ENCODE measurements at places on chromosomes 2 and 18.
A peak's percentile ranks its signal among the peaks of the same experiment; 100 is the strongest.

- peaks cover 51% of the 10 kb centered on the region for H3K4me1 ChIP-seq
- DNase-seq, result no peak
Measured at GRCh38 chr18:905948-906415, 1.3 kb downstream of the ADCYAP1 start.

DNA sequence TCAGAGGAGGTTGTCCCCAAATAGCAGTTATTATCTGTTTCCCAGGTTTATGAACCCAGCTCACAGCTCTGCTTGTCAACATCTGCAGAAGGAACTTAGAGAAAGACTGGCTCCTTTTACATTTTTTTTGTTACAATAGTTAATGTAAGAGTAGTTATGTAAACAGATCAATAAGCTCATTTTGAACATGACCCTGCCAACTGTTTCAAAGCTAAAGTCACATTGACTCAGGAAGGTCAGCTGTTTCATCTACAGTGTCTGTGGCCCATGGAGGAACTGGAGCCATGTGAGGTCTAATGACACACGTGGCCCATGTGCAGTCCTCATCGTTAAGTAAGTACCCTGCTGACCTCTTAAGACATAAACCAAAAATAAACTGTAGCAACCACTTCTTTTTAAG, 97.1 kb downstream of the SH3RF3 start:
- peaks cover 6% of the 10 kb centered on the region for H3K4me1 ChIP-seq
- H3K27me3 ChIP-seq, result no peaks in the 10 kb centered on the region
- no peak overlapping the region for H3K4me3 ChIP-seq

DNA sequence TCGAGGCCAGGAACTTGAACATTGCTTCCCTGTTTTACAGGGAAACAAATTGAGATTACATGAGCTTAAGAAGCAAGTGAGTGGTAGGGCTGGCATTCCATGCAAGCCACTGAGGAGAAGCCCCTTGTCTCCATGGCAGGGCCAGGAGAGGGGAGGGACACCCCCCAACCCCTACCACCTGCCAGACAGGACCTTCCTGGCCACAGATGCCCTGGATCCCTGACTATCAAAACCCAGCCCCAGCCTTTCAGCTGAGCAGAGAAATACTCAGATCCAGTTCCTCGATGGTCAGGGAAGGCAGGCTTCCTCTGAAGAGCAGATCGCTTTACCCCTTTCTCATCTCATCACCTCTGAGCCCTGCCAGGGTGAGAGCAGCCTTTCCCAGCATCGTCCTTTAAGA, 53.8 kb upstream of the ALPP start:
- H3K4me1 ChIP-seq, result peaks cover 47% of the 10 kb centered on the region
- no peak overlapping the region for H3K27ac ChIP-seq
- no peak for DNase-seq
- no peak overlapping the region for H3K4me3 ChIP-seq

DNA sequence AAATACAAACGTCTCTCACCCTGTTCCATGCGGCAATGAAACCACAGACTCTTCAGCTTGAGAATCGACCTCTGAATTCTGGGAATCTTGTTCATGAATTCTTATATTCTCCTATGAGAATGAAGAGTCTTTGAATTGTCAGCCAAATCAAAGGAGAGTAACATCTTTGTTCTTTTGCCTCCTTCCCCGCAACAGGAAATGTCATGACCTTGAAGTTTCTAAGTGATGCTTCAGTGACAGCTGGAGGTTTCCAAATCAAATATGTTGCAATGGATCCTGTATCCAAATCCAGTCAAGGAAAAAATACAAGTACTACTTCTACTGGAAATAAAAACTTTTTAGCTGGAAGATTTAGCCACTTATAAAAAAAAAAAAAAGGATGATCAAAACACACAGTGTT, 21.8 kb downstream of the TNFAIP6 start:
- no peak overlapping the region for H3K4me3 ChIP-seq
- H3K27ac ChIP-seq, result no peak overlapping the region
- DNase-seq, result no peak
- H3K4me1 ChIP-seq, result no peaks in the 10 kb centered on the region

DNA sequence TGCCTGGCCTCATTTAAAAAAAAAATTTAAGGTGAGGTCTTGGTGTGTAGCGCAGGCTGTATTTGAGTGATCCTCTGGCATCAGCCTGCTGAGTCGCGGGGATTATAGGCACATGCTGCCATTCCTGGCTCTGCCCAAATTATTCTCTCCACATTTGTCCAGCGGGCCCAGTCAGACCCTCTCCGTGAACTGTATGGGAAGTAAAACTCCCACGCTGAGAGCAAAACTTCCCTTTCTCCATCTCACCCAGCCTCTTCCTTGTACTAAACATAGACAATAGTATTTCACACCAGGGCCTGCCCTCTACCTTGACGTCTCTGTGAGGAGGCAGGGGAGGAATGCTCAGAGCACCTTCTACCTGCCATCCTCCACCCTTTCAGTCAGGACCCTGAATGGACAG, 37.0 kb downstream of the EIF4E2 start:
- peaks cover 3% of the 10 kb centered on the region for H3K4me1 ChIP-seq
- H3K27me3 ChIP-seq, result no peaks in the 10 kb centered on the region
- no peak overlapping the region for H3K27ac ChIP-seq
- no peaks in the 10 kb centered on the region for H3K36me3 ChIP-seq

GRCh38 chr18:11268741-11269233, 119.4 kb upstream of the PIEZO2 start:
- no peak overlapping the region for H3K27ac ChIP-seq
- DNase-seq, result no peak
- H3K4me3 ChIP-seq, result no peak overlapping the region

GRCh38 chr2:74835831-74836674, 2.1 kb downstream of the HK2 start:
- DNase-seq, result no peak
- H3K4me3 ChIP-seq, result peak overlapping the region; percentile 51
- no peaks in the 10 kb centered on the region for H3K27me3 ChIP-seq
- H3K36me3 ChIP-seq, result no peaks in the 10 kb centered on the region

DNA sequence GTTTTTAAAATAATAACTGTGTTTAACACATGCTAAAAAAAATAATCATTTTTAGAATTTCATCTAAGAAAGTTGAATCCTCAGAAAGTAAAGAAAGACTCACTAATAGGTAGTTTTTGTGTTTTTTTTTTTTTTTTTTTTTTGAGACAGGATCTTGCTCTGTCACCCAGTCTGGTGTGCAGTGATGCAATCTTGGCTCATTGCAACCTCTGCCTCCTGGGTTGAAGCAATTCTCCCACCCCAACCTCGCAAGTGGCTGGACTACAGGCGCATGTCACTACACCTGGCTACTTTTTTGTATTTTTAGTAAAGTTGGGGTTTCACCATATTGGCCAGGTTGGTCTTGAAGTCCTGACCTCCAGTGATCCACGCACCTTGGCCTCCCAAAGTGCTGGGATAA, 7.1 kb downstream of the CKAP2L start:
- DNase-seq, result no peak
- H3K27ac ChIP-seq, result no peak overlapping the region
- no peaks in the 10 kb centered on the region for H3K4me1 ChIP-seq
- peaks cover 7% of the 10 kb centered on the region for H3K36me3 ChIP-seq
- H3K4me3 ChIP-seq, result no peak overlapping the region
- H3K27me3 ChIP-seq, result no peaks in the 10 kb centered on the region

- no peaks in the 10 kb centered on the region for H3K4me1 ChIP-seq
- no peak overlapping the region for H3K27ac ChIP-seq
- no peaks in the 10 kb centered on the region for H3K27me3 ChIP-seq
- H3K36me3 ChIP-seq, result no peaks in the 10 kb centered on the region
- DNase-seq, result no peak
Measured at GRCh38 chr2:179511105-179511789, 246.6 kb upstream of the SESTD1 start.

- H3K27ac ChIP-seq, result no peak overlapping the region
- H3K4me3 ChIP-seq, result no peak overlapping the region
- H3K27me3 ChIP-seq, result no peaks in the 10 kb centered on the region
- H3K4me1 ChIP-seq, result peaks cover 6% of the 10 kb centered on the region
- no peak for DNase-seq
Measured at GRCh38 chr2:235091983-235092382, 140.2 kb downstream of the SH3BP4 start.

DNA sequence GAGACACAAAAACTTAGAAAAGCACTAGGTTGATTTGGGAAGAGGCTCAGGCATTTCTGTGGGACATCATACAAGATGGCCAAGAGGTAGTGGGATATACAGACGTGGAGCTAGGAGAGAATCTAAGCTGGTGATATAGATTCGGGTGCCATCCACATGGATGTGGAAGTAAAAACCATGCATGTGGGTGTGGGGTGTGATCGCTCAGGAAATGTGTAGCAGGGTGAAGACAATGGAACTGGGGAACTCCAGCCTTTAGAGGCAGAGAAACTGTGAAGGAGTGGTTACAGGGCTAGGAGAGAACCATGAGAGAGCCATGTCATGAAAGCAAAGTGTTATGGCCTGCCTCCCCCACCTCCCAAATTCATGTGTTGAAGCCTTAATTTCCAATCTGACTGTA, 43.0 kb upstream of the CTLA4 start:
- DNase-seq, result no peak
- no peaks in the 10 kb centered on the region for H3K4me1 ChIP-seq
- H3K27me3 ChIP-seq, result no peaks in the 10 kb centered on the region
- no peak overlapping the region for H3K4me3 ChIP-seq

DNA sequence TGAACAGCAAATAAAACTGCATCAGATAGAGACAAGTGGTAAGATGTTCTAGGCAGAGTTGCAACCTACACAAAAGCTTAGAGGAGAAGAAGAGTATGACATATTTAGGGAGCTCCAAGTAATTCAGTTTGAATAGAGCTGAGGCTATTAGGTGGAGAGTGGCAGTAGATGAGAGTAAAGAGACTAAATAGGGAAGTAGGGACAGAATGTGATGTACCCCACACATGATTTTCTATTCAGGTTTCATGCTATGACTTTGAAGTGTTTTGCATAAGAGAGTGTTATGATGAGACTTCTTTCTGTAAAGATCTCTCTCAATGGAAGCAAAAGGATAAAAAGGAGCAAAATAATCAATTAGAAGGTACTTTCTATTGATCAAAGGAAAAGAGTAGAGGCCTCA, 206.8 kb upstream of the ERBB4 start:
- no peaks in the 10 kb centered on the region for H3K27me3 ChIP-seq
- no peak overlapping the region for H3K4me3 ChIP-seq
- H3K36me3 ChIP-seq, result no peaks in the 10 kb centered on the region
- no peak overlapping the region for H3K27ac ChIP-seq
- H3K4me1 ChIP-seq, result no peaks in the 10 kb centered on the region
- no peak for DNase-seq

DNA sequence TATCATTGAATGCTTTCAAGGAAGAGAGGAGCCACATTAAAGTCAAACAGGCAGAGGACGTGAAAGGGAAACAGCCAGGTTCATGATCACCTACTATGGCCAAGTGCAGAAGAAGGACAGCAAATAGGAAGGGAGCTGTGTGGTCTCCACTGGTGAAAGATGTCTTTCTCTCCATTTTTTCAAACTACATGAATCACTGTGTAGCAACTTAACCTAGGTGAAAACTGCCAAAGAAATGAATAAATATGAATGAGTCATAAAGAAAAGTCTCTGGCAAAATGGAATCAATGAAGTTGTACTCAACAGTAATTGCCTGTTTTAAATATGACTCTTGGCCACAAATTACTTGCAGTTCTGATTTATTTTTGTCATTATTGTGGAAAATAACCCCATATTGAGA, 452.6 kb upstream of the PKDCC start:
- no peak overlapping the region for H3K27ac ChIP-seq
- peaks cover 7% of the 10 kb centered on the region for H3K4me1 ChIP-seq
- DNase-seq, result no peak
- no peak overlapping the region for H3K4me3 ChIP-seq
- H3K27me3 ChIP-seq, result no peaks in the 10 kb centered on the region
- no peaks in the 10 kb centered on the region for H3K36me3 ChIP-seq

GRCh38 chr2:26916128-26916692, 54.2 kb upstream of the MAPRE3 start:
- no peaks in the 10 kb centered on the region for H3K36me3 ChIP-seq
- no peak overlapping the region for H3K27ac ChIP-seq
- H3K4me3 ChIP-seq, result no peak overlapping the region
- H3K27me3 ChIP-seq, result peaks cover 3% of the 10 kb centered on the region

DNA sequence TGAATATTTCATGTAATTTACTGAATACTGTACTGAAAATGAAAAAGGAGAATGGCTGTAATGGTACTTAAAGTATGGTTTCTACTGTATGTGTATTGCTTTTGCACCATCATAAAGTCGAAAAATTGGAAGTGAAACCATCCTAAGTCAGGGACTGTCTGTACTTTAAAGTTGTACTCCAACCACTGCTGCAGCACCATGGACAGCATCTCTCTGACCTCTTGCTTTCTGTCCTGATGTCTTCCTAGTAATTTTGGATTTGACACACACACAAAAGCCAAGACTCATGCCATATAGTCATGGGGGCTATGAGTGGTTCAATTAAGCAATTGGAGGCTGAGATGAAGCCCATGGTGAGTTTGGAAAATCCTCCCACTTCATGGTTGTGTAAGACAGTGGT, 256.3 kb upstream of the PKDCC start:
- no peak for DNase-seq
- peaks cover 4% of the 10 kb centered on the region for H3K27me3 ChIP-seq
- H3K27ac ChIP-seq, result no peak overlapping the region
- no peaks in the 10 kb centered on the region for H3K4me1 ChIP-seq
- no peak overlapping the region for H3K4me3 ChIP-seq

DNA sequence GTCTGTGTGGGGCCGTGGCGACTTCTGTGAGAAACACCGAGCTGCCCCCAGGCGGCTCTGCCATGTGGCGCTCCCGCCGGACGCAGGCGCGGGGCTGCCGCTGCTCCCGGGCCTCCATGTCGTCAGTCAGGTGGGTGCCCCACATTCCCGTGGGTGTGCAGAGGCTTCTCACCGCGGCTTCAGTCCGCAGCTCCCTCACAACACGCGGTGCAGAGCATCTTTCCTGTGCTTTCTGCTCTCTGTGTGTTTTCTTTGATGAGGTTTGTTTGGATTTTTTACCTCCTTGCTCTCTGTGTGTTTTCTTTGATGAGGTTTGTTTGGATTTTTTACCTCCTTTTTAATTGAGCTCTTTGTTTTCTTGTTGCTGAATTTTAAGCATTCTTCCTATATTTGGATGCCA, 13.0 kb downstream of the AQP12A start:
- DNase-seq, result no peak
- no peaks in the 10 kb centered on the region for H3K4me1 ChIP-seq
- H3K36me3 ChIP-seq, result no peaks in the 10 kb centered on the region
- no peaks in the 10 kb centered on the region for H3K27me3 ChIP-seq
- no peak overlapping the region for H3K27ac ChIP-seq
- H3K4me3 ChIP-seq, result no peak overlapping the region

- no peak for DNase-seq
- H3K27ac ChIP-seq, result no peak overlapping the region
- H3K27me3 ChIP-seq, result no peaks in the 10 kb centered on the region
- no peaks in the 10 kb centered on the region for H3K36me3 ChIP-seq
- no peak overlapping the region for H3K4me3 ChIP-seq
- no peaks in the 10 kb centered on the region for H3K4me1 ChIP-seq
Measured at GRCh38 chr18:9466846-9467245, 8.5 kb upstream of the RALBP1 start.

GRCh38 chr18:36735130-36735529, 93.7 kb downstream of the TPGS2 start:
- H3K27me3 ChIP-seq, result no peaks in the 10 kb centered on the region
- no peak overlapping the region for H3K4me3 ChIP-seq
- H3K27ac ChIP-seq, result no peak overlapping the region
- peaks cover 8% of the 10 kb centered on the region for H3K4me1 ChIP-seq
- no peak for DNase-seq
